ENCODE measurements at places on chromosomes 12 and 14.

DNA sequence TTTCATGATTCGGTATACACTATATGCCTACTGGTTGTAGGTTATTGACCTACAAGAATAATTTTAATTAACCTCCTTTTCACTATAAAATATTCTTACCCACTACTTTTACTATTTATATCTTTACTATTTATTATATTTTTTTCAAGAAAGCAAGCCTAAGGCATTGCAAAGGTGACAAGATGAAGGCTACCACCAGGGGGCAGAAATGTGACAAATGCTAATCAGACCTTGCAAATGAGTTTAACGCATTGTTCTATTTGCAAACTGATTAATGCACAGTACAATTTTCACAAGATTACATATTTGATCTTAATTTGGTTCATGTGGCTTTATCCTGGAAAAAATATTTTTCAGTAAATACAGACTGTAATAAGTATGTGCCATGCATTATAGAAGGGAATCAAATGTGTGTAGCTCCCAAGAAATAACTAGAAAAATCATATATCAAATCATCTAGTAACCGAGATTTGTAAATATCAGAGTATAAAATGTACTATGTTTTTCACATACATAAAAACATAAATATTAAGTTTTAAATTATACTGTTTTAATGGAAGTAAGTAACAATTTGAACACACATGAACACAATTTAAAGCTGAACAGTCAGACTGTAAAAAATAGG lies 107.0 kb downstream of the ADAMTS20 start:
- peak; percentile 37 for DNase-seq

DNA sequence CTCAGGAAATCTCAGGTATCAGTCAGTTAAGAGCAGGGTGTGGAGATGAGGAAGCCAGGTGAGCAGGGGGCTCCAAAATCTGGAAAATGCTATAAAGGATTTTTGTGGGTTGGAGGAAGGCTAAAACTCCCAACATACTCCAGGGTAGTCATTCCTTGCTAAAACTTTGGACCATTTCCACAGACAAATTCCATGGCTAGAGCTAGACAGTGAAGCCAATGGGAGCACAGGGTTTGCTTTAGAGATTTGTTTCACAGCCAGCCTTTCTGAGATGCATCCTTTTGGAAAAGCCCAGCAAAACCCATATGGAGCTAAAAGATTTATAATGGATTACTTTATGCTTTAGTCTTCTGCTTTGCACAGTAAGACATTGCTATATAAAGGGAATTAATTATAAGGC lies 146.5 kb downstream of the SAMD4A start:
- DNase-seq, result no peak

DNA sequence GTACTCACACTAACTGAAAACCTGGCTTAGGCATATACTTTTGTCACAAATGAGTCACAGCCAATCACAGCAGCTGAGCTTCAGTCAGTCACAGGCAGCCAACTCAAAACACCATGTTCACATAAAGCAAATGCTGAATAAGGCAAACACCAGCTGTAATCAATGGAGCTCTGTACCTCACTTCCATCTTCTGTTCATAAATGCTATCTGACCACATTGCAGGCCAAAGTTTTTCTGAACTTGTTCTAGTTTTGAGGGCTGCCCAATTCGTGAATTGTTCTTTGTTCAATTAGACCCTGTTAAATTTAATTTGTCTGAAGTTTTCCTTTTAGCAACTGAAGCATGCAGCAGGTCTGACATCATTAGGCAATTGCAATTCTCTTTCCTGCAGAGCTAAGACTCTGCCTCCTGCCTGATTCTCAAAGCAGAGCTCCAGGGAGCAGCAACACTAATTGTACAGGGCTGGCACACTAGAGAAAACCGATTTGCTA lies 129.9 kb downstream of the WIF1 start:
- no peak for DNase-seq

DNA sequence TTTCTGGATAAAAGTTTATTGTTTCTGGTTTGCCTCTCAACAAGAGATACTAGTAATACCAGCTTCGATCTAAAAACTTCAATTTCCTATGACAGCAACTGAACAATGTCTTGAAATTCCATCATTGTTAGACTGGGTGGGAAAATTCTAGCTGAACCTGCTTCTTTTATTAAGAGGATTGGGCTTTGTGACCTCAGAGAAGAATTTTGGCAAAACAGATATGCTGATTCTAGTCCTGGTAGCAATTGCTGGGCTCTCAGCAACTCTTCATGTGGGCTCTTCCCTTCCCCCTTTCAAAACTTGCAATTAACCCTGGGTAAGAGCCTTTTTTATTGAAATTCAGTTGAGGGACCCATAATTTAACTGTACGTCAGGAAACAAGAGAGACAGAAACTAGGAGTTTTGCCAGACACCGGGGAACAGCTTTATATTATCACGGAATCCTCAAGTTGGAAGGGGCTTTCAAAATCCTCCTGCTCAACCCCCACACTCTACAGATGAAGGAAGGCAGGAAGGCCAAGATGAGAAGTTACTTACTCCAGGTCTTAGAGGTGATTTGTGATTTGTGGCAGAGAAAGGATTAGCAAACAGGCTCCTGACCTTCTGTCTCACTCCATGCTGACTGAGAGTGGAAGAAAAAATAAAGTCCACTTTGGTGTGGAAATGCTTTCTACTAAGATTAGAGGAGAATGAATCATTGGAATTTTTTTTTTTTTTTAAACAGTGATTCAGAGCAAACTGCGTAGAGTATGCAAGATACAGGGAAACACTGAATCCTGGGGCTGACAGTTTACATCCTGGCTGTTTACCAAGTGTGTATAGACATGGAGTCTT lies 239.0 kb upstream of the ATP2B1 start:
- DNase-seq, result no peak

DNA sequence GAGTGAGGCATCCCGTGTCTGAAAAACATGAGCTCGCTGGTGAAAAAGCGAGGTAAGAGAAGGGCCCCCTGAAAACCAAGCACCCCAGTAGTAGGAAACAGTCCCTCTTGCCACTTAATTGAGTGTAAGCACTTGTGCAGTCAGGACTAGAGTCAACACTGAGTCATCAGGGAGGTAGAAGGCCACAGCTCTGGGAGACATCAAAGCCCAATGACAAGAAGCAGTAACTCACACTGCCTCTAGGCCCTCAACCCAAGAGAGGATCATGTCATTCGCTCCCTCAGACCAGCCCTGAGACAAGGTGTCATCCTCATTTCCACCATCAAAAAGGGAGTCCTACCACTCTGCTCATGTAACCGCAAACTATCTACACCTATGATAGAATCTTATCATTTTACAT lies 17.8 kb downstream of the POMT2 start:
- DNase-seq, result peak; percentile 44

DNA sequence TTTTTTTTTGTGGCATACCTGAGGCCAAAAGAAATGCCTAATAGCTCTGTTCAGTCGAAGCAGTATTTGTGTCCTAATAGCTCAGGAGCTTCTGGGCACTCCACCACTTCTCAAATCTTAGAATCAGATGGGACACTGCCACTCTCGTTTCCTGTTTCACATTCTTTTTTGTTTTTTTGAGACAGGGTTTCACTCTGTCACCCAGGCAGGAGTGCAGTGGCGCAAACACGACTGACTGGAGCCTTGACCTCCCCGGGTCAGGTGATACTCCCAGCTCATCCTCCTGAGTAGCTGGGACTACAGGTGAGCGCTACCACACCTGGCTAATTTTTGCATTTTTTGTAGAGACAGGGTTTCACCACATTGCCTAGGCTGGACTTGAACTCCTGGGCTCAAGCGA lies 52.7 kb downstream of the SPPL3 start:
- no peak for DNase-seq

- no peak for DNase-seq
Observed at GRCh38 chr12:359091-359490, 30.0 kb downstream of the KDM5A start.

GRCh38 chr12:5507944-5508343 lies 76.0 kb downstream of the NTF3 start:
- no peak for DNase-seq

DNA sequence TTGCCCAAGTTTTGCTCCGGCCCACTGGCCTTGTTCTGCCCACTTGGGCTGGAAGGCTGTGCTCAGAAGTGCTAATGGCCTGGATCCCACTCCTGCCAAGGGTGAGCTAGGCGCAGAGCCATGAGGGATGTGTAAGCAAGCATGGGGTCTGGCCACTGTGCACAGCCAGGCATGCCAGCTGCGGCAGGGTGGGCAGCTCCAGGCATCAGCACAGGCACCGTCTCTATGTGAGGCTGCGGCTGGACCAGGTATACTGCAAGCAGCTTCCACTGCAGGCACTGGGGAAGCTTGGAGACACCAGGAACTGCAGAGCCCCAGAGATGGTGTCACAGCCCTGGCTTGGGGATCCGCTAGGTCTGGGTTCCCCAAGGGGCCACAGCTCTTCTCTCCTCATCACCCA lies 264.9 kb downstream of the LRIG3 start:
- no peak for DNase-seq

- no peak for DNase-seq
Observed at GRCh38 chr14:96091941-96092411, 52.8 kb downstream of the C14orf132 start.

GRCh38 chr12:88633312-88633711 lies 53.0 kb upstream of the KITLG start:
- DNase-seq, result no peak

- no peak for DNase-seq
Observed at GRCh38 chr12:91813701-91814100, 331.9 kb downstream of the BTG1 start.

DNA sequence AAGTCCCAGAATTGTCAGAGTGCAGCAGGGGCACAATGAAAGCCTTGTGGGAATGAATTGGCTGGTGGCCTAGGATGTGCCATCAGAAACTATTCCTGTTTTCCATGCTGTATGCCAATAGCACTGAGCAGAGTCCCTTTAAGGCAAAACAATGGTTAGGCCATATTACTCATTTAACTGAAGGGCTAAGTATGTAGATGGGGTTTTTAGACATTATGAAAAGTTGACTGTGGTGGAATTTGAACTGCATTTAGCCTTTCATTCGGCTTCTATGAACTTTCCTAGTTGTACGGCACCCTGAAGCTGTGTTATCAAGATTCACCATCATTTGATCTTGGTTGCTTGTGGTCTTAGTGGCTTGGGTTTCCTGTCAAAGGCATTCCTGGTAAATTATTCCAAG lies 24.8 kb downstream of the IL26 start:
- no peak for DNase-seq

DNA sequence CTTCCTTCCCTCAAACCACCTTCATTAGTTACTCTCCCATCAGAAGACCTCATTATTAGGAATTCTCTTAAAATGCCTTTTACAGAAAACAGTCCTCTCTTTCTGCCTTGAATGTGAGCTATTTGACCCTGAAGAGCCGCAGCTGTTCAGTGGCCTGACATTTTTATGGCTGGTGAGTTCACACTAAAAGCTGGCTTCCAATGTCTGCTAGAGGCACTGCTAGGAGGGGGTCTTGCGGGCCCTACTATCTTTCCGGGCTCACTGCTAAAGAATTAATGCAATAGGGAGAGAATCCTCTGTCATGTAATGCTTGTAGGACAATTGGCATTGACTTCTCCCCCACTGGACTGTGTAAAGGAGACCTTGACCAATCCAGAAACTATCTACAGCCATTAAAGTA lies 87.7 kb downstream of the GPR135 start:
- DNase-seq, result no peak

DNA sequence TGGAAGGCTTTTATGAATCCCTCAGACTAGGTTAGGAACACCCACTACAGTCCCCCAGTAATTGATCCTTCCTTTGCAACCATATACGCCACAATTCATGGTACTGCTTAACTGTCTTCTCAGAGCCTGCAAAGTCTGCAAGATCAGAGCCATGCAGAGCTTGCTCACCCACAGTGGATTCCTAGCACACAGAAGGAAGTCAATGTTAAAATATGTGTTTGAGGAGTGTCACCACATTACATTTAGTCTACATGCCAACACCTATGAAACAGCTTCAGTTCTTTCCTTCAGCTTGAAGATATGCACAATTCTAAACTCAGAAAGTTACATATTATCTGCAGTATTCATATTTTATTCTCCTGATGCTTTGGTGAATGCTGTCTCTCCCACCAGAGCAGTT lies 138.5 kb downstream of the NDUFA12 start:
- no peak for DNase-seq

GRCh38 chr14:61570549-61571290 lies 124.6 kb upstream of the HIF1A start:
- DNase-seq, result no peak

DNA sequence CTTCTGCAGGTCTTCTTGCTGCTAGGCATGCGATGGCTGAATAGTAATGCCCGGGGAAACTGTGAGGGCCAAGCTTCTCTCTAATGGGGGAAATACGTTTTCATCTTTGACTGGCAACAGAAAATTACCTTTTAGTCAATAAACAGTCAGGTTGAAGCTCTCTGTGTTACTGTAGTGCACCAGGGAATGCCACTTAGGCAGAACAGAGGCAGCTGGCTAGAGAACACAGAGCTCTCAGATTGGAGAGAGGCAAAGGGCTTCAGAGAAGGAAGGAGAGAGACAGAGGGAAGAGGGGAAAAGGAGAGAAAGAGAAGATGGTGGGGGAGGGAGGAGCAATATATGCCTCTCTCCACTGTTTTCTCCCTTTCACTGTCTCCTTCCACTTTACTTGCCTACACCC lies 6.7 kb downstream of the HSD17B6 start:
- no peak for DNase-seq

GRCh38 chr12:117144599-117144998 lies 45.4 kb upstream of the TESC start:
- DNase-seq, result no peak

DNA sequence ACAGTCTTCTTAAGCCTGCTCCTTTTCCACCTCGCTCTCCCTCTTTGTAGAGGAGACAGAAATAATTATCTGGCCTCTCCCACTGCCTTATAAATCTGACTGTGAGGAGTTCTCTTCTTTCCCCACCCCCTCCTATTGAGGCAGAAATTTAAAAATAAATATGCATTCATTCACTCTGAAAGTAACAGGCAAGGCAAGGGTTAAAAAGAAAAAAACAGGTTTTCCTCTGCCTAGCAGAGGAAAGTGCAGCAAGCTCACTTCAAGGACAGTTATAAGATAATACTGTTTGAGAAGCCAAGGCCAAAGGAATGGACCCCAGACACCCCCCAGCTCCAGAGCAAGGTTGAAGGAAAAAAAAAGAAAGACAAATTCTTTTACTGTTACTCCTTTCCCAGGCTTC lies 56.3 kb downstream of the DHRS2 start:
- DNase-seq, result no peak
